Hematopoietic multipotent progenitor cell treated with erythropoietin and hydrocortisone succinate and interleukin-3 and kit ligand, for 6 days (in vitro differentiated cells): ENCODE measurements at places on chromosomes 1 and 21.
A peak's percentile ranks its signal among the peaks of the same experiment; 100 is the strongest.

DNA sequence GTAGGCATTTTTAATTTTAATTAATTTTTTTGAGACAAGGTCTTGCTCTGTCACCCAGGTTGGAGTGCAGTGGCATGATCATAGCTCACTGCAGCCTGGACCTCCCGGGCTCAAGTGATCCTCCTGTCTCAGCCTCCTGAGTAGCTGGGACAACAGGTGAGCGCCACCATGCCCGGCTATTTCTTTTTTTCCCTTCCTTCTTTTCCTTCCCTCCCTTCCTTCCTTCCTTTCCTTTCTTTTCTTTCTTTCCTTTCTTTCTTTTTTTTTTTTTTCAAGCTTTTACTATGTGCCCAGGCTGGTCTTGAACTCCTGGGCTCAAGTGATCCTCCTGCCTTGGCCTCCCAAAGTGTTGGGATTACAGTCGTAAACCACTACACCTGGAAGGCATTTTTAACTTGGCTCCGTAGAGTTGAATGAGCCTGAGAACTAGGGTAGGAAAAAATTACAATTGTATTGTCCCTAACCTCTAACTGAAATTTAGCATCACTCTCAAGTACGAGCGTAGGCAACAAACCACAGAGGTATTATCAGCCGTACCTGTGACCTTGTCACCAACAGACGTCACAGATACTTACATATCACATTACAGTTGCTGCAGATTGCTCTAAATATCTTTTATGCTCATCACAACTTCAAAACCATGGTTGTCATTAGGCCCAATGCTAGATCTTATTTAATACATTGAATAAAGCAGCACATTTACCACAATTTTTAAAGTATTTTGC is 8.0 kb downstream of the RUNX3 start:
- no peak for DNase-seq

GRCh38 chr1:32334864-32335534 is 1.0 kb downstream of the MARCKSL1 start:
- DNase-seq: peak; percentile 72

DNA sequence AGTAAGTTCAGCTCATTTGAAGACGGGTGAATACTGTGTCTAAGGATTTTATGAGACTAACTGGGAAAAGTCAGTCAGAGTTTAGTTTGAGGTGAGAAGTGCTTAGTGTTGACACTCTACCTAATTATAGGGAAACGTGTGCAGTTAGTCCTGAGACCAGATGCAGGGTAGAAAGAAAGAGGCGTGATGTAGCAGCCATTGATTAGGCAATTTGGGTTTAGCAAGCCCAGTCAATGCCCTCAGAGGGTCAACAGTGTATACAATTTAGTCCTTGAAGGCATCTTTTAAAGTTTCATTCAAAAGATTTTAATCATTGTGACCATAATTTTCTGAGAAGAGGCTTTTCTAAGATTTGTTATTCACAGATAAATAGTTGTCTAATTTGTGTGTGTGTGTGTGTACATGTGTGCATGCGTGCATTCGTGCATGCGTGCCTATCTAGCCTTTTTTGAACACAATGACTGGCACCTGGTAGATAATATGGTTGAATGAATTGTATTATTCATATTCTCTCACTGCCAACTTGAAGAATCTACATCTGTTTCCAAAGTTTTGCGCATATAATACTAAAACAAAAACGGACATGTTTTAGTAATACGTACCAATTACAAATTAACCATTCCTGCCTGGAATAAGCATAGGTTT is 332.9 kb downstream of the SRGAP2C start:
- no peak for DNase-seq

DNA sequence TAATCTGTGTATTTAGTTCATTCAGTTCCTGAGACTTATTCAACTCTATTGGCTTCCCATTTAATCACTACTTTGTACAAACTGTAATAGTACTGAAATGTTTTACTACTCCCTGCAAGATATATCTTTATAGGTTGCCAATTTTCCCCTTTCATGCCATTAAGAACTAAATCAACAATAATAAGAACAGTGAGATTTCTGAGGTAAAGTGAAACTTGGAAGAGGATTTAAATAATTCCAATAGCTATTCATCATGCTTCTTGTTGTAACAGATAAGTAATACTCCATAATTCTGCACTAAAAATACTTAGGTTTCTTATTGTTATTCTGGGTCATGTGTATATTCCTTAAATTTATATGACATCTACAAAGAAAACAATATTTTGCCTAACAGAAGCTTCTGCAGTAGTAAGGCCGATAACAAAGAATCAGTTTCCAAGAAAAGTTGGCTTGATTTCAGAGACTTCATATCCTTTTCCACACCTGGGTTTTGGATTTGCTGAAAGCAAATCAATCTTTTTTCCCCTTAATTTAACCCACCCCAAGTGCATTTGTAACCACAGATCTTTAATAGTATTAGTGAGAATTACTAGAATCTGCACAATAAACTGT is 258.3 kb downstream of the FAF1 start:
- no peak for DNase-seq

- peak; percentile 68 for DNase-seq
Observed at GRCh38 chr1:40014253-40014706, 26.2 kb upstream of the CAP1 start.

- peak; percentile 85 for DNase-seq
Observed at GRCh38 chr1:109263597-109264378, 14.4 kb downstream of the CELSR2 start.

- no peak for DNase-seq
Observed at GRCh38 chr21:26776310-26777021, 68.7 kb downstream of the ADAMTS1 start.

- no peak for DNase-seq
Observed at GRCh38 chr1:242011894-242012660, 13.2 kb upstream of the MAP1LC3C start.

- DNase-seq: no peak
Observed at GRCh38 chr1:219710529-219711194, 97.8 kb upstream of the ZC3H11B start.

GRCh38 chr1:3924825-3925220 is 24.8 kb upstream of the C1orf174 start:
- DNase-seq: no peak

DNA sequence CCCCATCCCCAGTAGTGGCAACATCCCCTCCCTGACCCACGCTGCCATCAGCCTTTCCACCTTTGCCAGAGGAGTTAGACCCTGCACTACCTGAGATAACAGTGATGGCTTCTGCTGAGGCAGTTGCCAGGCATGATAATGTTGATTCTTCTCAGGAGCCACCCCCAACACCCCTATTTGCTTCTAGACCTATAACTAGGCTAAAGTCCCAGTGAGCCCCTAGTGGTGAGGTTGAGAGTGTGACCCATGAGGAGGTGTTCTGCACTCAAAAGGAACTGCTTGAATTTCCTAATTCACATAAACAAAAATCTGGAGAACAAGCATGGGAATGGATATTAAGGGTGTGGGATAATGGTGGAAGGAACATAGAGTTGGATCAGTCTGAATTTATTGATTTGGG is 159.6 kb upstream of the COL11A1 start:
- peak; percentile 1 for DNase-seq

DNA sequence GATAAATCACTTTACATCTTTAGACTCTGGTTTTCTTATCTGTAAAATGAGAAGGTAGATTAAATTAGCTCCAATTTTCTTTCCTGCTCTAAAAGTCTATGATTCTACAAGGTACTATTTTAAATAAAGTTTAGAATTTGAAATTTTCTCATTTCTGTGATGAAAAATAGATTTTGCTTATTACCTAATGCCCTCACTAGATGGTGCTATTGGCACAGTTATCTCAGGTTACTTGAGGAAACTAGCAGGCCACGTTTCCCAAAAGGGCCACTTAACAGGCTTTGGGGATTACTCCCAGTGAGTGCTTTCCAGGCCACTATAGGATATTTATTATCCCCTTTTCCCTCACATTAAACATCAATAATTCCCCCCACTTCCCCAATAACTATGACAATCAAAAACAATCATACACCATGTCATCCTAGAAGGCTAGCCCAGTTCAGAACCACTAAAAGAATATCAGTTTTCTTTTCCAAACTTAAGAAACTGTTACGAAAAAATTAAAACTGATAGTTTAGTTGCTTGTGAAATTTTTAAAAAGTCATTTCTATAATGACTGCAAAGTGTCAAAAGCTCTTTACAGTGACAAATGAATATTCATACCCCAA is 30.6 kb downstream of the OMA1 start:
- DNase-seq: peak; percentile 90

DNA sequence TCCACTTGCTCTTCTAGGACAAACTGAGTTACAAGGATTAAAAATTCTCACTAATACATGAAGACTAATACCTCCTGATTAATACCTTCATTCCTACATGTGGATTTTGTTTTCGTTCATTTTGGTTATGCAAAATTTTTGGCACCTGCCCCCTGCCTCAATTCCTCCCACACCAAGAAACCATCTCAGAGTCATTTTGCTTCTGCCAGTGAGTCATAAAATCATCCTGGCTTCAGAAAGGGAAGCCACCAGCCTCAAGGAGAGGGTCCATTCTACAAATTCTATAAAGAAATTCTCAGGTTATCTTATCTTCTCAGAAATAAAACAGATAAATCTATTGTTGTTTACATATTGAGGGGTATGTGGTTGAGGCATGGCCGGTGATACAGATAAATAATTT is 103.2 kb upstream of the COA6 start:
- no peak for DNase-seq

DNA sequence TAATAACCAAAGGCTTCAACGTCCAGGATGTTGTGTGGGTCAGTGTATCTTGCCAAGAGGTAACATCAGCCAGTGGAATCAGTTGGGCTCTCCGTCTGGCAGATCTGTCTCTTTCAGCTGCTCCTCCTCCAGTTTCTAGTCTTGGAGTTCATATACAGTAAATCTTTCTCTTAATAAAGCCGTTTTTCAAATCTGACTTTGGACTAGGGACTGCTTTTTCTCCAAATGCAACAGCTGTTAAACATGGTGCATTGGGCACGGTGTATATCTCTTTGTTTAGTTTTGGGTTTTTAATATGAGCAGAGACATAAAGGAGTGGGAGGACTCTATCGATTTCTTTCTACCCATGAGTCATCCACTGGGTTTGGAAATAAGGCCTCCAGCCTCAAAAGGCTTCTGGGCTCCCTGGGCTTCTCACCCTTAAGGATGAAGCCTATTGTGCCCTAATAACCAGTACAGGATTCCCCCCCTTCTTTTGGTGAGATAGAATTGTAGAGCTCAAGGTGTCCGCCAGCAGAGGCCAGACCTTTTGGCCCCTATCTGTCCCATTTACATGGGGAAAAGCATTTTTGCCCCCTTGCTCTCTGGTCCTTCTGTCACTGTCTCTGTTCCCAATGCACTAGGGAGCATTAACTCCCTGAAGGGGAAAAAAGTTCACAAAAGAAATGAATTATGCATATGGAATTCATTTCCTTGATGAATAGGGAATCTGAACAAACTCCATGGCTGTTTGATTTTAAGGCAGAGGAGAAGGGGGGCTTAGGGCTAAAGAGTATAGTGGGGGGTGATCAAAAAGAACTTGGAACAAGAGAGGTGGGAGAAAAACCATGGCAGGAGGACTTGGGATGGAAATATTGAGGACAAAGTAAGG is 86.0 kb downstream of the PBX1 start:
- no peak for DNase-seq

GRCh38 chr1:37391211-37392011 is 83.0 kb upstream of the ZC3H12A start:
- no peak for DNase-seq

GRCh38 chr1:81954534-81955020 is 153.8 kb downstream of the ADGRL2 start:
- DNase-seq: no peak

GRCh38 chr1:208988811-208989222 is 594.7 kb upstream of the CAMK1G start:
- peak; percentile 32 for DNase-seq

GRCh38 chr1:235093013-235093695 is 35.5 kb downstream of the TOMM20 start:
- peak; percentile 38 for DNase-seq

DNA sequence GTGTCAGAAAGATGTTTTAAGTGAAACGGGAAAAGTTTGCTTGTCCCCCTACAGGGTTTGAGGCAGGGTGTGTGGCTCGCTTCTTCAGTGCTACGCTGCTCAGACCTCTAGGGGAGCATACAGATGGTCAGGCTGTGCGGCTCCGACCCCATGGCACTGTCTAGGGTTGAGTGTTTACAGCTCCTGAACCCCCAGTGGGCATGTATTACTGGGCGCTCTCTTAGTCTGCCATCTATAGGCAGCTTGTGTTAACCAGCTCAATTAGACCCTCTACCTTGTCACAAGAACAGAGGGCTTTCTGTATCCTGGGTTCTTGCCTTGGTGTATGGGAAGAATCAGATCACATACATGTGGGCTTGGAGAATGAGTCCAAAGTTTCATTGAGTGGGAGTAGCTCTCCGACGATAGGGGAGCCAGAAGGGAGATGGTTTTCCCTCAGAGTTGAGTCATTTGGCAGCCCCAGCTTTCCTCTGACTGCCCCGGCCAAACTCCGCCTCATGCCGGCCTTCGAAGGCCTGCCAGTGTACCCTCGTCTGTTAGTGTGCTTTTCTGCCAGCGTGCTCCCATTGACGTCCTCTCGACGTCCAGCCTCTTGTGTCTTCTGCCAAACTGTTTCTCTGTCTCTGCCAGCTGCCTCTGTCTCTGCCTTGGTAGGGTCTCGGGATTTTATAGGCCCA is 38.6 kb upstream of the ADGRL4 start:
- DNase-seq: no peak

GRCh38 chr1:71269818-71270217 is 189.0 kb upstream of the ZRANB2 start:
- no peak for DNase-seq

GRCh38 chr1:228445843-228446650 is 29.4 kb upstream of the TRIM17 start:
- peak; percentile 76 for DNase-seq

- DNase-seq: no peak
Observed at GRCh38 chr1:67941746-67942145, 108.5 kb upstream of the GNG12 start.

DNA sequence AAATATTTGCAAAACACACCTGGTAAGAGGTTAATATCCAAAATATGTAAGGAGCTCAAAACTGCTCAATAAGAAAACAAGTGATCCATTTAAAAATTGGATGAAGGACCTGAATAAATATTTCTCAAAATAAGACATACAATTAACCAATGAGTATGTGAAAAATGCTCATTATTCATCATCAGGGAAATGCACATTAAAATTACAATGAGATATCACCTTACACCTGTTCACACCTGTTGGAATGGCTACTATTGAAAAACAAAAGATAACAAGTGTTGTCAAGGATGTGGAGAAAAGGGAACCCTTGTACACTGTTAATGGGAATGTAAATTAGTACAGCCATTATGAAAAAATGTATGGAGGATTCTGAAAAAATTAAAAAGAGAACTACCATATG is 136.0 kb upstream of the GREM2 start:
- DNase-seq: no peak

GRCh38 chr1:24020025-24020424 is 39.9 kb upstream of the SRSF10 start:
- no peak for DNase-seq

DNA sequence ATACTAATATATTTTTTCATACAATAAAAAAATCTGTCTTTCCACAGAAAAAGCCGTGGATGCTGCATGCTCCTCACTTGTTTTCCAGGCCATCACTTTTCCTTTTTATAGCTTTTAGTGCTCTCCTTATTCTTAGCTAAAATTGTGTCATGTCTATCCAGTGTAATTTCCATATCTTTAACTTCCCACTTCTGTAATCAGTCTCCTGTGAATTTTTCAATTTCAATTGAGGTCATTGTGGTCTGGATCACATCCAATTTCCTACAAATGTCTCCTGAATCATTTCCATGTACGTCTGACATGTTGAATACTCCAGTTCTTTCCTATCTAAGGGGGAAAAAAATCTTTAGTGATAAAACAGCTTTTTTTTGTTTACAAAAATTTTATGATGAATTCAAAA is 838.2 kb upstream of the B3GALT2 start:
- peak; percentile 2 for DNase-seq

GRCh38 chr1:202133496-202133895 is 10.8 kb downstream of the GPR37L1 start:
- no peak for DNase-seq
